Esophagus muscularis mucosa (tissue), 4 donors: ENCODE measurements at places on chromosomes 12 and 14. TPM values are rescaled to one million over a fixed set of nuclear protein-coding genes. Genes with fewer than 3 reads are reported as not detected.
A peak's percentile ranks its signal among the peaks of the same experiment; 100 is the strongest.

Gene PRB2
- not detected for total RNA-seq

Gene MGP
- 680 TPM for total RNA-seq

Gene FAM90A1
- total RNA-seq, result under 0.01 TPM

Gene SLC24A4
- total RNA-seq, result 1.9 TPM

Gene GLIPR1L2
- 0.83 TPM for total RNA-seq

Gene BIN2
- 8.3 TPM for total RNA-seq

Gene TAS2R13
- total RNA-seq, result 0.83 TPM

Gene PROX2
- not detected for total RNA-seq

Gene ZDHHC22
- not detected for total RNA-seq

Gene C14orf180
- not detected for total RNA-seq

Gene HOXC4
- 3.6 TPM for total RNA-seq

- H3K4me3 ChIP-seq, result no peak overlapping the region
- no peak overlapping the region for H3K27ac ChIP-seq
- H3K4me1 ChIP-seq, result no peaks in the 10 kb centered on the region
- DNase-seq, result no peak
Measured at GRCh38 chr12:16330560-16330959, 16.9 kb upstream of the MGST1 start.

DNA sequence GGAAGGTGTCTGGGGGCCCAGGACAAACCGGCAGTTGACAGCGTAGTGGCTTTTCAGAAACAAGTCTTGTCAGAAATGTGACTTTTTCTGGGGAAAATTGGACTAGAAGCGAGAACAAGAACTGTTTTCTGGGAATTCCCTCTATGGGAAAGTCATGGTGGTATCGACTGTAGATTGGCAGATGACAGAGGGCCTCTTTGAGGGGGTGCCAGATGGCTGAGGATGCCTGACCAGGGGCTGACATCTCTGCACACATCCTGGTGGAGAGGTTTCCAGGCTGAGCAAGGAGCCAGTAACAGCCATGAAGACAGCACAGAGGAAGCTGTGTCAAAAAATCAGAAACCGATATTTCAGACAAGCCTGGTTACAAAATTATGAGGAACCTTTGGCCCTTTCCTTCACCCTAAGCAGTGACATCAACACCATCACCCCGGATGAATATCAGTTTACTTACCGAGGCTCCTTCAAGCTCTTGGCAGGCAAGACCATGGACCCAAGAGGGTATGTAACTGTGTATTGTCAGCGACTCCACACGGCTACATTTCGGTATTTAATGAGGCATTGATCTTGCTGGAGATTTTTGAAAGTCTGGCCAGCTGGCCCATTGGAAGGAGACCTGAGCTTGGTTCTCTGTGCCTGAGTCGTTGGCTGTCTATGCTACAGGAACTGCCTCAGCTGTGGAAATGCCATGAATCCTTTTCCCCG is 1525.3 kb upstream of the TMEM132C start:
- no peaks in the 10 kb centered on the region for H3K36me3 ChIP-seq
- DNase-seq, result no peak
- no peak overlapping the region for H3K27ac ChIP-seq
- H3K4me3 ChIP-seq, result no peak overlapping the region
- H3K4me1 ChIP-seq, result no peaks in the 10 kb centered on the region

DNA sequence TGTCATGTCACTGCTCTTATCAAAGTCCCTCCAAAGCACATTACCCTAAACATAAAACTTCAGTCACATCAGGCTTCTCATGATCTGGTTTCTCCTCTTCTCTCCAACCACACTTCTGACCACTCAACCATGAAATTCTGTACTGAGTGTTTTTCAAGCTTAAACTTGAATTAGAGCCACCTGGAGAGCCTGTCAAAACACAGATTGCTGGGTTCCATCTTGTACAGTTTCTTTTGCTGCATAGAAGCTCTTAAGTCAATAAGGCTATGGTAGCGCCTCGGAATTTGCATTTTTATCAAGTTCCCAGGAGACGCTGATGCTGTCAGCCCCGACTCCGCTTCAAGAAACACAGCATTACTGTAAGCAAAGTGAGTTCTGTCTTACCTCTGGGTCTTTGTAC is 16.4 kb upstream of the SRRM4 start:
- H3K27me3 ChIP-seq, result no peaks in the 10 kb centered on the region
- no peak for DNase-seq
- no peak overlapping the region for H3K4me3 ChIP-seq

DNA sequence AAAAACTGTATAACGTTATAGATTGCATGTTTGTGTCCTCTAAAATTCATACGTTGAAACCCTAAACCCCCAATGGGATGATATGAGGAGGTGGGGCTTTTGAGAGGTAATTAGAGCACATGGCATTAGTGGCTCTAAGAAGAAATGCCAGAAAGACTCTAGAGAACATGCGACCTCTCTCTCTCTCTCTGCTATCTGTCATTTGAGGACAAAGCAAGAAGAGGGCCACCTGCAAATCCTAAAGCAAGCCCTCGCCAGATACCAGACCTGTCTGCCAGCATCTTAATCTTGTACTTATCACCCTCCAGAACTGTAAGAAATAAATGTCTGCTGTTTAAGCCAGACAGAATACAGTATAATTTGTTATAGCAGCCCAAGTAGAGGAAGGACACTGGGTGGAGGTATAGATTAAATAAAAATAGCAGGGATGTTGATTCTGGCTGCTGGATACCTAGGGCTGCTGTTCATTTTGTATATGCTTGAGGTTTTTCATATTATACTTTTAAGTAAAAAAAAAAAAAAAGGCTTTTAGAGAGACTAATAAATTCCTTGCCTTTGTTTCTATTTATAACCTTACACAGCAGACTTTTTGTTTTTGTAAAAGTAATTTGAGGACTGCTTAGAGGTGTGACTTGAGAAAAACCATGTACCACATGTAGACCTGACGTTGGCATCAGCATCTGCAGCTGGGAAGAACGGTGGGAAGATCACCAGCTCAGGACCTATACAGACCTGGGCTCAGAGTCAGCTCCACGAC is 26.9 kb downstream of the MOK start:
- no peaks in the 10 kb centered on the region for H3K27me3 ChIP-seq
- no peaks in the 10 kb centered on the region for H3K36me3 ChIP-seq
- H3K27ac ChIP-seq, result peak overlapping the region; percentile 70
- no peak for DNase-seq
- no peak overlapping the region for H3K4me3 ChIP-seq
- H3K4me1 ChIP-seq, result peaks cover 31% of the 10 kb centered on the region

- peaks cover 48% of the 10 kb centered on the region for H3K4me1 ChIP-seq
- no peak for DNase-seq
- peaks cover 79% of the 10 kb centered on the region for H3K27me3 ChIP-seq
- H3K36me3 ChIP-seq, result peaks cover 11% of the 10 kb centered on the region
- no peak overlapping the region for H3K27ac ChIP-seq
Measured at GRCh38 chr14:102927346-102927877, 4.9 kb downstream of the AMN start.

GRCh38 chr14:104281768-104282301 is 143.4 kb downstream of the KIF26A start:
- H3K27me3 ChIP-seq, result peaks cover 25% of the 10 kb centered on the region
- no peak overlapping the region for H3K27ac ChIP-seq
- no peak for DNase-seq
- peaks cover 8% of the 10 kb centered on the region for H3K4me1 ChIP-seq
- H3K36me3 ChIP-seq, result no peaks in the 10 kb centered on the region
- no peak overlapping the region for H3K4me3 ChIP-seq

GRCh38 chr12:21613931-21614330 is 9.3 kb upstream of the GYS2 start:
- H3K4me3 ChIP-seq, result no peak overlapping the region
- no peak overlapping the region for H3K27ac ChIP-seq
- no peaks in the 10 kb centered on the region for H3K36me3 ChIP-seq
- peaks cover 11% of the 10 kb centered on the region for H3K4me1 ChIP-seq
- no peak for DNase-seq

- H3K4me3 ChIP-seq, result no peak overlapping the region
- no peaks in the 10 kb centered on the region for H3K36me3 ChIP-seq
- DNase-seq, result no peak
Measured at GRCh38 chr12:50246873-50247612, 36.3 kb downstream of the LIMA1 start.

- no peaks in the 10 kb centered on the region for H3K36me3 ChIP-seq
- no peak overlapping the region for H3K4me3 ChIP-seq
- peaks cover 98% of the 10 kb centered on the region for H3K4me1 ChIP-seq
- no peak for DNase-seq
Measured at GRCh38 chr12:45305907-45306306, 90.0 kb downstream of the ANO6 start.

- DNase-seq, result no peak
- H3K36me3 ChIP-seq, result peaks cover 9% of the 10 kb centered on the region
- no peak overlapping the region for H3K4me3 ChIP-seq
- H3K4me1 ChIP-seq, result peaks cover 100% of the 10 kb centered on the region
- no peaks in the 10 kb centered on the region for H3K27me3 ChIP-seq
- peak overlapping the region; percentile 94 for H3K27ac ChIP-seq
Measured at GRCh38 chr12:6219980-6220379, 19.8 kb downstream of the CD9 start.

DNA sequence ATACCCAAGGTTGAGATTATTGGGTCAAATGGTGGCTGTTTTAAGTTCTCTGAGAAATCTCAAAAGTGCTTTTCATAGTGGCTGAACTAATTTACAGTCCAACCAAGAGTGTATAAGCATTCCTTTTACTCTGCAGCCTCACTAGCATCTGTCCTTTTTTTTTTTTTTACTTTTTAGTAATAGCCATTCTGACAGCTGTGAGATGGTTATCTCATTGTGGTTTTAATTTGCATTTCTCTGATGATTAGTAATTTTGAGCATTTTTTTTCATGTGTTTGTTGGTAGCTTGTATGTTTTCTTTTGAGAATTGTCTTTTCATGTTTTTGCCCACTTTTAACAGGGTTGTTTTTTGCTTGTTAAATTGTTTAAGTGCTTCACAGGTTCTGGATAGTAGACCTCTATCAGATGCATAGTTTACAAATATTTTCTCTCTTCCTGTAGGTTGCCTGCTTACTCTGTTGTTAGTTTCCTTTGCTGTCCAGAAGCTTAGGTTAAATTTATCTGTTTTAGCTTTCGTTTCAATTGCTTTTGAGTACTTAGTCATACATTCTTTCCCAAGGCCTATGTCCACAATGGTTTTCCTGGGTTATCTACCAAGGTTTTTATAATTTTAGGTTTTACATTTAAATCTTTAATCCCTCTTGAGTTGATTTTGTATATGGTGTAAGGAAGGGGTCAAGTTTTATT is 881.3 kb upstream of the SEL1L start:
- H3K36me3 ChIP-seq, result no peaks in the 10 kb centered on the region
- no peak for DNase-seq
- no peak overlapping the region for H3K27ac ChIP-seq
- H3K4me3 ChIP-seq, result no peak overlapping the region

DNA sequence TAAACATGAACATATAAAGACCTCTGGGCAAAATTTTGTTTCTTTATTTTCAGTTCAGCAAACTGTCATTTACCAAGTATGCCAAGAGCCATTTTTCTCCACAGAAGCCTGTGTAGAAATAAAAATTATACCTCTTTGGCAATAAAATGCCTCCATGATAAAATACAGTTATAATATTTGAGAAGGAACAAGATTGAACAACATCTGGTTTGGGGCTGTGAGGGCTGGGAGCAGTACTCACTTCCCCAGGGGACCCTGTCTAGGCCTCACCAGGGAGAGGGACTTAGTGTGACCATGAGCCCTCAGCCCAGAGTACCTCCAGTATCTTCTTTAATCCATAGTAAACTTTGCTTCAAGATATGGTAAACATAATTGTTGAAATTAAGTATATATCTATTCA is 65.1 kb downstream of the DAAM1 start:
- peaks cover 4% of the 10 kb centered on the region for H3K36me3 ChIP-seq
- H3K27ac ChIP-seq, result peak overlapping the region; percentile 86
- DNase-seq, result no peak
- H3K4me3 ChIP-seq, result no peak overlapping the region
- H3K27me3 ChIP-seq, result no peaks in the 10 kb centered on the region

DNA sequence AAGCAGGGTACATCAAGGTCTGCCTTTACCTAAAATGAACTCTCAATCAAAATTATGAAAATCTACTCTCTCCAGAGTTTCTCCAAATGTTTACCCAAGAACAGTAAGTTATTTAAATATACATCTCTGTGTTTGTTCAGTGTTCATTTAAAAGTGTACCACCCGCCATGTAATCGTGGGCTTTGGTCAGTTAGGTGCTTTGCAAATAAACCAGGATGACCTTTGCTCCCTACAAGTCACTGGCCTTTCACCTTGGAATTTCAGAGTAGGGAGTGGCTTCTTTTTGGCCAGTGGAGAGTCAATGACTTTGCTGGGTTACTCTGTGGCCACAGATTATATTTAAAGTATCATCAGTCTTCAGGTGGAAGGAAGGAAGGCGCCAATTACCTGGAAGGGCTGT is 74.6 kb upstream of the PTPRB start:
- no peaks in the 10 kb centered on the region for H3K4me1 ChIP-seq
- H3K4me3 ChIP-seq, result no peak overlapping the region
- no peaks in the 10 kb centered on the region for H3K36me3 ChIP-seq
- H3K27me3 ChIP-seq, result no peaks in the 10 kb centered on the region

GRCh38 chr14:76430017-76430416 is 54.1 kb downstream of the ESRRB start:
- H3K4me3 ChIP-seq, result no peak overlapping the region
- H3K27ac ChIP-seq, result no peak overlapping the region
- DNase-seq, result no peak
- H3K27me3 ChIP-seq, result peaks cover 3% of the 10 kb centered on the region
- no peaks in the 10 kb centered on the region for H3K4me1 ChIP-seq
- H3K36me3 ChIP-seq, result no peaks in the 10 kb centered on the region

GRCh38 chr14:44966601-44967336 is 4.8 kb downstream of the TOGARAM1 start:
- H3K4me3 ChIP-seq, result peak overlapping the region; percentile 88
- H3K27ac ChIP-seq, result no peak overlapping the region
- H3K36me3 ChIP-seq, result no peaks in the 10 kb centered on the region
- peaks cover 67% of the 10 kb centered on the region for H3K4me1 ChIP-seq
- H3K27me3 ChIP-seq, result no peaks in the 10 kb centered on the region

- H3K36me3 ChIP-seq, result no peaks in the 10 kb centered on the region
- no peak for DNase-seq
- no peaks in the 10 kb centered on the region for H3K27me3 ChIP-seq
- H3K27ac ChIP-seq, result no peak overlapping the region
- H3K4me1 ChIP-seq, result peaks cover 9% of the 10 kb centered on the region
Measured at GRCh38 chr12:127885954-127886750, 380.8 kb upstream of the TMEM132C start.

DNA sequence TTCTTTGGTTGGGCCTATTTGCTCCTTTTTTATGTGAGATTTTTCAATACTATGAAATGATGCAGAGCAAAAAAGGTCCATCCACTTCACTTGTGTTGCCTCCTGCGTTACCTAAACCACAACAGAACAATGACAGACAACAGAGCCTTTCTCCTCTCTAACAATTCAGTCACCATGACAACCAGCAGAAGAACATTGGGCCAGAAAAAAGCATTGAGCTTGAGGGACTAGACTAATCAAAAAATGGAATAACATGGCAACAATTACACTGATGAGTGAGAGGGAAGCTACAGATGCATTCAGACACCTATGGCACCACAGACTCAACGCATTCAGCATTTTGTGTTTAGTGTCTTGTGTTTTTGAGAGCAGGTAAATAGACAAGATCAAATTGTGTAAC is 44.6 kb upstream of the PTCSC3 start:
- DNase-seq, result no peak
- H3K27me3 ChIP-seq, result no peaks in the 10 kb centered on the region
- H3K4me1 ChIP-seq, result no peaks in the 10 kb centered on the region
- no peak overlapping the region for H3K27ac ChIP-seq
